ENCODE measurements at places on chromosomes 1 and 21.

- no peak for DNase-seq
Measured at GRCh38 chr1:75992312-75992711, 60.1 kb upstream of the ASB17 start.

GRCh38 chr1:1197188-1197500 lies 9.2 kb downstream of the TNFRSF18 start:
- no peak for DNase-seq

DNA sequence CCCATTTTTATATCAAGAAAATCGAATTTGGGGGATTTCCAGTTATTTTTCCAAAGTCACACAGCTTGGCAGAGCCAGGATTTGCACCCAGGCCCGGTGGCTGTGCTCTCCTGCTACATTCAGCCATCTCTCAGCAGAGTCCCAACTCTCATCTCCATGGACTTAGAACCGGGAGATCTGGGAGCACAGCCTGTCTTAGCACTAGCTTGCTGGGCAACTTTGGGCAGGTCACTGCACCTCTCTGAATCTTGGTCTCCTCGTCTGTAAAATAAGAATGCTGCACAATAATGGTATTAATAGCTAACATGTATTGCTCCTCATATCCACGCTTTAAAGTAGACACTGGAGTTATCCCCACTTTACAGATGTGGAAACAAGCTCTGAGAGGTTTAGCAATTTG lies 47.8 kb upstream of the PAX7 start:
- no peak for DNase-seq

GRCh38 chr1:243267914-243268653 lies 12.2 kb downstream of the SDCCAG8 start:
- no peak for DNase-seq

- DNase-seq: no peak
Measured at GRCh38 chr1:12300706-12301105, 70.9 kb downstream of the VPS13D start.

GRCh38 chr1:100581096-100581705 lies 43.3 kb downstream of the GPR88 start:
- DNase-seq: no peak

GRCh38 chr1:236893626-236894545 lies 98.8 kb downstream of the MTR start:
- DNase-seq: no peak

- DNase-seq: no peak
Measured at GRCh38 chr1:77245830-77246229, 26.6 kb upstream of the PIGK start.

DNA sequence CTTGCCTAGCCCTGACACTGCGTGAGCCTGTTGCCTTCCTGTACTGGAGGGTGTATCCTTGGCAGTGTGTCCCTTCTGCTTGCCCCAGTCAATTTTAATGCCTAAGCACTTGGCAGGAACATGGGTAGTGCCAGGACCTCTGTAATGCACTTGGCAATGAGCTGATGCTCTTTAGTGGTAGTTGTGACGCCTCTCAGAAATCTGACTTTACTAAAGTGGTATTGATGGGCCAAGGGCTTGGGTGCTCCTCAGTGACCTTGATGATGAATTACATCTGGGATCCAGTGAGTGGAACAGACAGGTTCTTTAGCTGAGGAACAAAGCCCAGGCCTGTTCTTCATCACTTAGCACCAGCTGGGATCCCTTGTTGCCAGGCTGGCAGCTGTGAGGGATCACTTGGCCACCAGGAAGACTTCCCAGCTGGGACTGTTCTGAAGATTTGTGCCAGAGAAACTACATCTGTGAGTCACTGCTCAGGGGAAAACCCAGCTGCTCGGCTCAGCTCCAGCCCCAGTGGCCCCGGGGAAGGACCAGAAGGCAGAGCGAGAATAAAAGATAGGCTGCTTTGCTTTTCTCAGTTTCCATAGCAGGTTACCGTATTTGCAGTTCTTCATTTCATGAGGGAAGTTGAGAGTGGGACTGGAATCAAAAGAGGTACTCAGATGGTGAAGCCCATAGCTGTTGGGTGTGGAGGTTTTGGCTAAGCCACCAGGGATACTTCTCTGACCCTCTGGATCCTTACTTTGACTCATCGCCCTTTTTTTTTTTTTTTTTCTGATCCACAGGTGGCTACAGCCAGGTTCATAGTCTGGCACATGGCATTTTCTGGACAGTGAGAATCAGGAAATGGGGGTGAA lies 28.5 kb upstream of the KCNA2 start:
- DNase-seq: peak; percentile 12

GRCh38 chr21:41765973-41766882 lies 624 bp downstream of the RIPK4 start:
- DNase-seq: peak; percentile 26

DNA sequence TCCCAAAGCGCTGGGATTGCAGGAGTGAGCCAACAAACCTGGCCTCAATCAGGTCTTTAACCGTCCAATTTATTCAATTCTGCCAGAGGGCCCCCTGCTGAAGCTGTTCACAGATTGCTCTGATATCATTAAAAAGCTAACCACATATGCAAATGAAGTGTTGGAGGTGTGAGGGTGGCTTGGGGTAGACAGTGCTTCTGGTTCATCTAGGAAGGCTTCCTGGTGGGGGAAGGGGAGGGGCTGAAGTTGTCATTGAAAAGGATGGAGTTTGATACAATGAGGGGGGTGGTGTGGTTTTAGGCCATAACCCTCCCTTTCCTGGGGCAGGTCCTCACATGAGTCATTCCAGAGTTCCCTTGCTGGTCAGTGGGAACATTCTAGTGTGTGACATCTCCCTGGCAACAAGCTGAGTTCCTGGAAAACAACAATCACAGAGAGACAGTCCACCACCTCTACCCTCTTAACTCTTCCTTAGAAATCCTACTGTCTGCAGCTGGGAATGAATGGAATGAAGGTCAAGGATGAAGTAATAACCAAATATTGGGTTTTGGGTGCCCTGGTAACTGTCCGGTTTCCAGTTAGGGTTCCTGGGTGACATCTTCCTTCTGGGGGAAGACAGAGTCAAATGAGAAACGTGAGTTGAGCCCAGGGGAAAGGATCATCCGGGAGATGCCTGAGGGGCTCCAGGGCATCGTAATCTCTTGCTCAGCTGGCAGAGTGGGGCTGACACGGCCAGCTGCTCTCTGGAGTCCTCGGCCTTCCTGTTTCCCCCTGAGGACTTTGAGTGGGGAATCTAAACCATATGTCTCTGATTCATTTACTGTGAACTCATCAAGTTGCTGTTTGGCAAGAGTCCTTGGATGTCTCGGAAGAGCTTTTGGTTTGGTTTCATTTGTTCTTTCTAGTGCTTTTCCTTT lies 32.2 kb downstream of the BATF3 start:
- DNase-seq: peak; percentile 93

- DNase-seq: no peak
Measured at GRCh38 chr1:107548276-107548675, 407.4 kb downstream of the NTNG1 start.

DNA sequence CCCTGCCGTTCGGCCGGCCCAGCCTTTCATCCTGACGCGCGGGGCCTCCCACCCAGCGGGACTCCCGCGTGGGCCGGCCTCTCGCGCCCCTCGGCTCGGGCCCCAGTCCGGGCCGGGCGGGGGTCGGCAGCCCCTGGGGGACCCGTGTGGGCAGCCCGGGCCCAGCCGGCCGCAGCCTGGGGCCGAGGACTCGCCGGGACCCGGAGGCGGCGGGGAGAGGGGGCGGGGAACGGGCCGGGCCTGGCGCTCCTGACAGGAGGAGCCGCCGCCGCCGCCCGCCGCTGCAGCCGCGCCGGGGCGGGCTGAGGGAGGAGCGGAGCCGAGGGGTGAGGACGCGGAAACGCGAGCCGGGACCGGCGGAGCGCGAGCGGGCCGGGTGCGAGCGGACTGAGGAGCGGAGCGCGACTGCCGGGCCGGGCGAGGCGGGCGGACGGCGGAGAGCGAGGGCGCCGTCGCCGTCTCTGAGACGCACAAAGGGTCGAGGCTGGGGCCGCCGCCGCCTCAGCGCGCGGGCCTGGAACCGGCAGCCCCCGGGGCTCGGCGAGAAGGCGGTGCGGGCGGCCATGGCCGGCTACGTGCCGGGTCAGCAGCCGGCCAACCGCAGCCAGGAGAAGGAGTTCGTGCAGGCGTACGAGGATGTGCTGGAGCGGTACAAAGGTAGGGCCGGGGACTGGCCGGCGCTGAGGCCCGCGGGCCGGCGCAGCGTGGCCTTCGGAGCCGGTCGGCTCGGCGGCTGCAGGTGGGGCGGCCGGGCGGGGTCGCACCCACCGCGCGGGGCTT lies 79.1 kb downstream of the NDUFS5 start:
- DNase-seq: peak; percentile 69

GRCh38 chr1:26278303-26278702 lies 1.6 kb upstream of the SH3BGRL3 start:
- DNase-seq: no peak

- no peak for DNase-seq
Measured at GRCh38 chr1:219325368-219325742, 151.7 kb downstream of the LYPLAL1 start.

GRCh38 chr1:179709841-179710329 lies 33.2 kb upstream of the FAM163A start:
- DNase-seq: peak; percentile 40

DNA sequence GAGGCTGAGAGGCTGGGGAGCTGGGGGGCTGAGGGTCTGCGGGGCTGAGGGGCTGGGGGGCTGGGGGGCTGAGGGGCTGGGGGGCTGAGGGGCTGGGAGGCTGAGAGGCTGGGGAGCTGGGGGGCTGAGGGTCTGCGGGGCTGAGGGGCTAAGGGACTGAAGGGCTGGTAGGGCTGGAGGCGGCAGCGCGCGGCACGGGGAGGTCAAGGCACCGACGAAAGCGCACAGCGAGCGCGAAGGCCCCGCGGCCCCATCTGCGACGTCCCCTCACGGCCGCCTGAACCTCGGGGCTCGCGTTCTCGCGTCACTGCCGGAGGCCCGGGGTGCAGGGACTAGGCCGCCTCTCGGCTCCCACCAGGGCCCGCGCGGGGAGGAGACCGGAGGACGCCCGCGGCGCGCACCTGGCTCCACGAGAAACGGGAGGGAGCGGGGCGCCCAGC lies 356 bp downstream of the INTS11 start:
- DNase-seq: no peak

- no peak for DNase-seq
Measured at GRCh38 chr1:225980005-225980836, 18.9 kb downstream of the SDE2 start.

- peak; percentile 87 for DNase-seq
Measured at GRCh38 chr1:10888791-10889649, 92.6 kb upstream of the CASZ1 start.

DNA sequence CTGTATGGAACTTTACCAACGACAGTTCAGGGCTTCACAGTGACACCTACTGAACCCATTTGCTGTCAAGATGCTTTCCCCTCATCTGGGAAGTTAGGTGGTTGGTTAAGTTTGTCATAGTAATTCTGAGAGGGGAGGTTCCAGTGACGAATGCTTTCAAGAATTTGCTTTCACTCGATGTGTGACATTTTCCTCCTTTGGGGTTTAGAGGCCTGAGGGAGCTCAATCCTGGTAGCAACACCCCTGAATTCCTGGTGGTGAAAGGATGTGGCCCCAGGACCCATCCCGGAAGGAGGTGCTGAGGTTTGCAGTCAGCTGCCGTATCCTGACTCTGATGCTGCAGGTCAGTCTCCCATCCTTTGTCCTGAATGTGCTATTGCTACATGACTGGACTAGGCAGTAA lies 2.8 kb downstream of the PIGV start:
- no peak for DNase-seq

DNA sequence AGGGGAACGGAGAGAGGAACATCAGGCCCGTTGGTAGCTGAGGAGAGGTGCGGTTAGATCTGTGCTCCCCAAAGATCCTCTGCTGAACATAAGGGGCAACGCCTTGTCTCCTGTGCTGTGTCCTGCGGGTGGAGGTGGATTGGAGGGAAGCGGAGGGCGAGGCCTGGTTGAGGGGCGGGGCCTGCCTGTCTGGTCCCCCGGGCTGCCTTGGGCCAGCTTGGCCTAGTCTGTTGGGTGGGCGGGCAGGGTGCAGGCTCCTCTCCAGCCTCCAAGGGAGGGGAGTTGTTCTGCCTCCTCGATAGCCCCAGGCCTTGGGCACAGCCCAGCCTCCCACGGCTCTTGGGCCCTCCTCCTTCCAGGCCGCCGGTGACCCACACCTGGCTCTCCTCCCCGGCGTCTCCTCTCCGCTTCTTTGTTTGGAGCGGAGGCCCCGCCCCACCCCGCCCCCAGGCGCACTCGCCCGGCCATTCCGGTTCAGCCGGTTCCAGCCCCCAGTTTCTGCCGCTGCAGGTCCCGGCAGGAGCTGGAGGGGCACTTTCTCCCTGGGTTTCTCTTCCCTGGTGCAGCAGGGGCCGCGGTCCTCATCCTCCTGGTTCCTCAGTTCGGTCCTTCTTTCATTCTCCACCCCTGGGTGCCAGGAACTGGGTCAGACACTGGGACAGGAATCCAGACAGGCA lies 19.4 kb downstream of the PTPRF start:
- DNase-seq: no peak

- no peak for DNase-seq
Measured at GRCh38 chr1:156601892-156602291, 613 bp upstream of the GPATCH4 start.

- DNase-seq: no peak
Measured at GRCh38 chr1:77412820-77413530, 131.2 kb downstream of the AK5 start.

GRCh38 chr1:58456470-58456869 lies 90.1 kb downstream of the OMA1 start:
- no peak for DNase-seq

DNA sequence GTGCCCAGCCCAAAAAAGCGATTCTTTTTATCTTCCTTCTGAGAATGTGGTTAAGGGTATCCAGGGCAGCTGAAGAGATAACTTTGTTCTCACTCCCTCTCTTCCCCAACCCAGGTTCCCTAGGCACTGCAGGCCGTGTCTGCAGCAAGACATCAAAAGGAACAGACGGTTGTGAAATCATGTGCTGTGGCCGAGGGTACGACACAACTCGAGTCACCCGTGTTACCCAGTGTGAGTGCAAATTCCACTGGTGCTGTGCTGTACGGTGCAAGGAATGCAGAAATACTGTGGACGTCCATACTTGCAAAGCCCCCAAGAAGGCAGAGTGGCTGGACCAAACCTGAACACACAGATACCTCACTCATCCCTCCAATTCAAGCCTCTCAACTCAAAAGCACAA lies 11.4 kb downstream of the WNT2B start:
- no peak for DNase-seq

DNA sequence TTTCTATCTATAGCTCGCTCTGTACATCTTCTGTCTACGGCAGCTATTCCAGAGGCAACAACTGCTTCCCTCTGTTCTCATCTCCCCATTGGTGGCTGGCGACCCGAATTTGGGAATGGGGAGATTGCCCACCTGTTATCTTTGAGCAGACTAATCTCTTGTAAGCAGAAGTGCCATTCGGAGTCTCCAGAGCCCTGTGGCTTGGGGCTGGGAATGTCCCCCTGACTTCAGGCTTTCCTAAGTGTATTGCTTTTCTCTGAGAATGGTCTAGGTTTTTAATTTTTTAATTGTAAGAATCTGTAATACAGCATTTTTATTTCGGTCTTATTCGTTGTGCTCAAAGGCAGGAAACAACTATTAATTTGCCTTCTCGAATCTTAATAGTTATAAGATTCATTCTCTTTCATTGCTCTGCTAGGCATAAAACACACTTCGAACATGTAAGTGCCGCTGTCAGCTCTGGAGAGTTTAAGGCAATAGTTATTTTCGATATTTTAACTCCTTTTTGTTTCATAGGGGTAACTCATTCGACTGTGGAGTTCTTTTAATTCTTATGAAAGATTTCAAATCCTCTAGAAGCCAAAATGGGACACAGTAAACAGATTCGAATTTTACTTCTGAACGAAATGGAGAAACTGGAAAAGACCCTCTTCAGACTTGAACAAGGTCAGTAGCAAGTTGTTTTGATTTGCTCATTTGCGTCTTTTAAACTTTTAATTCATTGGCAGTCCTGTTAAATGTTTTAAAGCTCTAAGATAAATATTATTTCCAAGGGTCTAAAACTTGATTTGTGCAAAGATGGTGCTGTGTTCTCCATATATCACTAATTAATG lies 514 bp downstream of the AGL start:
- DNase-seq: peak; percentile 98
